Ovary (tissue), 10 donors: ENCODE measurements at places on chromosomes 3 and 15. TPM values are rescaled to one million over a fixed set of nuclear protein-coding genes. Genes with fewer than 3 reads are reported as not detected.

DNA sequence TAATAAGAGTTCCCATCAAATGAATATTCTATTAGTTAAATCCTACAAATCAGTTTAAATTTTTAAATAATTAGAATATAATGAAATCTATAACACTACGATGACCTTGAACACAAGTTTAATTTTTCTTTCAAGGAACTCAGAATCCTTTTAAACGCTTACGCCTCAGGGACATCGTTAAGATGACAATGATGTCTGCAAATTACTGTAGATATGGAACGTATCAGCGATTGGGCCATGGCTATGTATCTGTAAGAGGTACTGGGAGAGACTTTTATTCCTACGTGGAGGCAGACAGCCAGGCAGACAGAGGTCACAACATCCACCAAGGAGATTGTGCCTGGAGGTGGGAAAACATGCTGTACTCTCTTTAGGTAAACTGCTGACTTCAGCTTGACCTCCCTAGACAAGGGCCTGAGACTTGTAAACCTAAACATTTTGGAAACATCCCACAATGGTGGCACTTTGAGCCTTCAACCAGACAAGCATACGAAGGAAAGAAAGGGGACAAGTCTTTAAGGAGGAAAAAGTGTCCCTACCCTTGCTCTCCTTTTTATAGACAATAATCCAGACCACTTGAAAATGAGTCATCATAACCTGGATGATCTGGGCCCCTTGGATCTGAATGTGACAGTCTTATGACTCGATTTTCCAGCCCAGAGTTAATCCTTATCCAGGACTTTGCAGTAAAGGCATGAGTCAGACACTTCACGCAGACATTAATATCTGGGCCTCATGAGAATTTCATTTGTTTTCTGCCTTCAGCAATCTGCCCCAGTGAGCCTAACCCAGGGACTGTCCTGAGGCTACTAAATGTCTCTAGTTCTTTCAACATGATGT lies 6.8 kb upstream of the LDHAL6B start:
- no peak for DNase-seq

GRCh38 chr15:56001471-56002078 lies 8.2 kb upstream of the NEDD4 start:
- DNase-seq, result no peak

DNA sequence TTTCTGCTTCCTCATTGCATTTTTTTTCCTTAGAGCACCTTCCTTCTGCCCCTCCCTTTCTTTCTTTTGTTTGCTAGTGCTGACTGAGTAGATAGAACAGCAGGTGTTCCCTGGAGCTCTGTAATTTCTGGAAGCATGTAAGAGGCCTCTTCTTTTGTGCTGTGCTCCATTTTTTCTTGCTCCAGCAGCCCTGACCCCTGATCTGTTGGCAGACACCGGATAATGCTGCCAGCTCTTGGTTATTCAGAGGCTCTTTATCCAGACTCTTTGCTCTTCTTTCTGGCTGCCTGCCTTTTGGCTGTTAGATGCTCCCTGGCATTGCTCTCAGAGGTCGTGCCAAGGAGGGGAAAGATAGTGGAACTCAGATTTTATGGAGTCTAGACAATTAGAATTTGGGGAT lies 104.4 kb upstream of the RBMS3 start:
- DNase-seq, result peak; percentile 14

Gene CLDND1
- 111 TPM for total RNA-seq

Gene GOLGA8G
- not detected for total RNA-seq
